ENCODE measurements at places on chromosomes 3 and 15.

GRCh38 chr15:88902221-88902835, 7.0 kb upstream of the HAPLN3 start:
- no peak for DNase-seq

DNA sequence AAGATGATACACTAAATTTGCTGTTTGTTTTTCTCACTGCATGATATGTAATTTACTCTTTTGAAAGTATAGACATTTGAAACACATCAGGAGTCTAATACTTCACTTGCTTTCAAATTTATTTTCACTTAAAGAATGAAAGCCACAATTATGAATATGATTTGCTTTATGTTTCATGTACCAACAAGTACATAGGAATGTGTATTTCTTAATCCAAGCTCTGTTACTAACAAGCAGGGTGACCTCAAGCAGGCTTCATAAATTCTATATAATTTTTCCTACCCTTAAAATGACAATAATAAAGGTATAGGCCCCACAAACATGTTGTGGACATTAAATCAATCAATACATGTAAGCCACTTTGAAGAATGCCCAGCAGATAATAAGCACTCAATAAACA, 170.2 kb upstream of the P2RY1 start:
- no peak for DNase-seq

GRCh38 chr3:187777331-187777941, 32.2 kb upstream of the BCL6 start:
- DNase-seq: no peak

- no peak for DNase-seq
Observed at GRCh38 chr15:55353025-55353424, 34.0 kb downstream of the PIGB start.
